Small intestine (tissue), 16 donors: ENCODE measurements at places on chromosomes 7 and 10. TPM values are rescaled to one million over a fixed set of nuclear protein-coding genes. Genes with fewer than 3 reads are reported as not detected.

GRCh38 chr7:54330216-54330800 is 211.9 kb upstream of the VSTM2A start:
- H3K36me3 ChIP-seq, result no peaks in the 10 kb centered on the region
- no peak overlapping the region for H3K4me3 ChIP-seq
- H3K27ac ChIP-seq, result no peak overlapping the region
- H3K4me1 ChIP-seq, result no peaks in the 10 kb centered on the region
- H3K27me3 ChIP-seq, result no peaks in the 10 kb centered on the region

GRCh38 chr7:128404886-128405470 is 4.8 kb downstream of the IMPDH1 start:
- H3K4me3 ChIP-seq, result peak overlapping the region; percentile 52
- peaks cover 22% of the 10 kb centered on the region for H3K27me3 ChIP-seq
- H3K36me3 ChIP-seq, result peaks cover 4% of the 10 kb centered on the region
- H3K27ac ChIP-seq, result no peak overlapping the region
- DNase-seq, result no peak

DNA sequence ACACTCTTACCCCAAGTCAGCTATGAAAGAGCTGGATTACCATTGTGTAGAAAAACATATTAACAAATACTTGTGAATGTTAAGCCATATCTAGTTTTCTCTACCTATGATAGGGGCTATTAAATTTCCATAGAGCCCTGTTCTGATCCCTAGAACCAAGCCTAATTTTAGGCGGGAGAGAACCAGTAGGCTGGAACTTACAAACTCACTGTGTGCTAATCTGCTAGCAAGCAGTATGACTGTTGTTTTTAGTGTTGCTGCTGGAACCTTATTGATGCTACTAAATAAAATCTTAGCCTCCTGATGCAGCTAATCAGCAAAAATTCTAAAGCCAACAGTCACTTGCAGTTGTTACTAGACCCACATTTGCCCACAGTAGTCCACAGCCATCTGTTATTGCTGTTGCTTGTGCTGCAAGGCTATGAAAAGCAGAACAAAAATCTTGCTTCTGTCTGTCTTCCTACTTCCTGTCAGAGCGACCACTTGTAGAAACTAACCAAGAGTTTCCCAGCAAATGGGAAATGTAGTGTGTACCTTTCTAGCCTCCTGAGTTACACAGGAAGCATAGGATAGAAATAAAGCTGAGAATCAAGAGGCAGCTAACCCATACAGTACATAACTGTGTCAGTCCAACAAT is 368.4 kb downstream of the ARL4A start:
- no peaks in the 10 kb centered on the region for H3K27me3 ChIP-seq
- DNase-seq, result no peak
- H3K4me1 ChIP-seq, result no peaks in the 10 kb centered on the region
- H3K27ac ChIP-seq, result no peak overlapping the region
- no peaks in the 10 kb centered on the region for H3K36me3 ChIP-seq

GRCh38 chr10:130335336-130335735 is 199.1 kb downstream of the GLRX3 start:
- no peak for DNase-seq
- H3K27ac ChIP-seq, result no peak overlapping the region
- no peaks in the 10 kb centered on the region for H3K36me3 ChIP-seq
- H3K27me3 ChIP-seq, result no peaks in the 10 kb centered on the region
- no peak overlapping the region for H3K4me3 ChIP-seq
- H3K4me1 ChIP-seq, result no peaks in the 10 kb centered on the region

DNA sequence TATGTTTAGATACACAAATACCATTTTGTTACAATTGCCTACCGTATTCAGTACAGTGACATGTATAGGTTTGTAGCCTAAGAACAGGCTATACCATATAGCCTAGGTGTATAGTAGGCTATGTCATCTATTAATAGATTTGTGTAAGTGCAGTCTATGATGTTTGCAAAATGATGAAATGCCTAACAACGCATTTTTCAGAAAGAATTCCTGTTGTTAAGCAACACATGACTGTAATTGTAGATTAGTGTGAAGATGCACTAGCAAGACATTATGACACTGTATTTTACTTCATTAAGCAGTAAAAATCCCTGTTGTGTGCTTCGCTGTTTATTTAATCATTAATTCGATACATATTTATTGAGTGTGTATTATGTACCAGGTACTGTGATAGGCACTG is 446.0 kb downstream of the SUGCT start:
- no peaks in the 10 kb centered on the region for H3K36me3 ChIP-seq
- no peaks in the 10 kb centered on the region for H3K4me1 ChIP-seq
- H3K4me3 ChIP-seq, result no peak overlapping the region
- no peak overlapping the region for H3K27ac ChIP-seq

DNA sequence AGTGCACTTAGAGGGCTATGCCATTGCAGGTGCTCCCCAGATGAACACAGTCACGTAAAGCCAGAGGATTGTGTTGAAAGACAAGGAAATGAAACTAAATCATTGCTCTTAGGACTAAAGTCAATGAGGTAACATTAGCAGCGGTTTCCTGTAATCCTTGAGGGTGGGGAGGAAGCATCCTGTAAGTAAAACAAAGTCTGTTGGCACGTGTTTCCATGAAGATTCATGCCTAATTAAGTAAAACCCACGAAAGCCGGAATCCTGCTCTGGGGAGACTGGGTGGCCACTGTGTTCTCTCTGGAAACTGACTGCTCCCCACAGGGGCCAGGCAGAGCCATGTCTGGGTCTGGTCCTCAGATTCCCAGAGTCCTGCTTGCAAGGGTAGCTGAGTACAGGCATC is 18.3 kb downstream of the STEAP1B start:
- DNase-seq, result peak; percentile 33
- H3K27me3 ChIP-seq, result no peaks in the 10 kb centered on the region
- H3K36me3 ChIP-seq, result no peaks in the 10 kb centered on the region
- H3K4me1 ChIP-seq, result no peaks in the 10 kb centered on the region
- H3K4me3 ChIP-seq, result no peak overlapping the region
- H3K27ac ChIP-seq, result no peak overlapping the region

GRCh38 chr7:2886900-2887299 is 42.8 kb upstream of the GNA12 start:
- DNase-seq, result peak; percentile 77
- H3K36me3 ChIP-seq, result no peaks in the 10 kb centered on the region
- H3K27me3 ChIP-seq, result no peaks in the 10 kb centered on the region
- H3K4me1 ChIP-seq, result no peaks in the 10 kb centered on the region
- no peak overlapping the region for H3K4me3 ChIP-seq

- no peaks in the 10 kb centered on the region for H3K27me3 ChIP-seq
- DNase-seq, result no peak
- no peaks in the 10 kb centered on the region for H3K36me3 ChIP-seq
- H3K27ac ChIP-seq, result no peak overlapping the region
- H3K4me1 ChIP-seq, result no peaks in the 10 kb centered on the region
These were observed 77.0 kb downstream of the ABLIM1 start for GRCh38 chr10:114581071-114581470.

DNA sequence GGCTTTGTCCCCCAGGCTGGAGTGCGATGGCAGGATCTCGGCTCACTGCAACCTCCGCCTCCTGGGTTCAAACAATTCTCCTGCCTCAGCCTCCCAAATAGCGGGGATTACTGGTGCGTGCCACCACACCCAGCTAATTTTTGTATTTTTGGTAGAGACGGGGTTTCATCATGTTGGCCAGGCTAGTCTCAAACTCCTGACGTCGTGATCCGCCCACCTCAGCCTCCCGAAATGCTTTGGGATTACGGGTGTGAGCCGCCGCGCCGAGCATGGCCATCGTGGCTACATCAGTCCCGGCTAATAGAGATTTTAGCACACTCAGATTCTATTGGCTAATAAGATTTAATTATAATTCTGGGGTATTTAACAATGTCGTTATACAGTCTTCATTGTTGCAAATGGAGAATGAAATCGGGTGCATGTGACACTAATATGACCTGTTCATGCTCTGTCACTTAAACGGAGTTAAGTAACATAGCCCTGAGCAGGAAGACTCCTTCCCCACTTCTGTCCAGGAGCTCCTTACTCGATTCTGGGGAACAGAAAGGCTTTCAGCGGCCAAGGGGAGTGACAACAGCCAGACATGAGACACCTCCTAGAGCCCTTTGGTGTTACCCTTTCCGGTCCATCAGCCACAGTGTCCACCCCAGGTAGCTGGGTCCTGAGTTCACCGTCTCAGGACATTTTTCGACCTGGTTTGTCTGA is 40.9 kb upstream of the FAM20C start:
- peaks cover 44% of the 10 kb centered on the region for H3K4me1 ChIP-seq
- no peaks in the 10 kb centered on the region for H3K36me3 ChIP-seq
- H3K4me3 ChIP-seq, result no peak overlapping the region
- no peaks in the 10 kb centered on the region for H3K27me3 ChIP-seq
- H3K27ac ChIP-seq, result no peak overlapping the region

- H3K4me1 ChIP-seq, result peaks cover 32% of the 10 kb centered on the region
- no peaks in the 10 kb centered on the region for H3K27me3 ChIP-seq
- H3K27ac ChIP-seq, result no peak overlapping the region
- peak; percentile 53 for DNase-seq
- H3K4me3 ChIP-seq, result no peak overlapping the region
- H3K36me3 ChIP-seq, result no peaks in the 10 kb centered on the region
These were observed 15.6 kb downstream of the ATG9B start for GRCh38 chr7:151008511-151009323.

- no peak overlapping the region for H3K27ac ChIP-seq
- no peak overlapping the region for H3K4me3 ChIP-seq
- H3K4me1 ChIP-seq, result no peaks in the 10 kb centered on the region
- no peak for DNase-seq
- H3K27me3 ChIP-seq, result no peaks in the 10 kb centered on the region
These were observed 20.5 kb downstream of the CCSER2 start for GRCh38 chr10:84348860-84349259.

- H3K27me3 ChIP-seq, result no peaks in the 10 kb centered on the region
- H3K4me1 ChIP-seq, result no peaks in the 10 kb centered on the region
- H3K27ac ChIP-seq, result no peak overlapping the region
- no peak for DNase-seq
- no peaks in the 10 kb centered on the region for H3K36me3 ChIP-seq
These were observed 55.3 kb downstream of the RASGEF1A start for GRCh38 chr10:43211431-43212042.

GRCh38 chr10:83533290-83533689 is 606.0 kb upstream of the GHITM start:
- DNase-seq, result no peak
- H3K4me1 ChIP-seq, result no peaks in the 10 kb centered on the region
- no peak overlapping the region for H3K27ac ChIP-seq
- H3K27me3 ChIP-seq, result no peaks in the 10 kb centered on the region

- H3K27ac ChIP-seq, result no peak overlapping the region
- no peak for DNase-seq
- no peak overlapping the region for H3K4me3 ChIP-seq
These were observed 3.2 kb downstream of the ITPRIP start for GRCh38 chr10:104334965-104335650.

The UCMA gene
- not detected for polyA plus RNA-seq

The MOGAT3 gene
- 63.3 TPM for polyA plus RNA-seq

The RPEL1 gene
- 0.01 TPM for polyA plus RNA-seq

The DRGX gene
- polyA plus RNA-seq, result not detected

The KCND2 gene
- polyA plus RNA-seq, result 0.22 TPM

The CRHR2 gene
- polyA plus RNA-seq, result not detected
